ENCODE measurements at places on chromosomes 12 and 14.

GRCh38 chr14:61281948-61282275 lies 774 bp upstream of the TMEM30B start:
- no peak for DNase-seq

GRCh38 chr12:4994622-4995021 lies 49.1 kb upstream of the KCNA5 start:
- no peak for DNase-seq

GRCh38 chr14:99795046-99795445 lies 1.8 kb downstream of the EML1 start:
- DNase-seq, result no peak

GRCh38 chr12:11834104-11834812 lies 184.8 kb downstream of the ETV6 start:
- no peak for DNase-seq

DNA sequence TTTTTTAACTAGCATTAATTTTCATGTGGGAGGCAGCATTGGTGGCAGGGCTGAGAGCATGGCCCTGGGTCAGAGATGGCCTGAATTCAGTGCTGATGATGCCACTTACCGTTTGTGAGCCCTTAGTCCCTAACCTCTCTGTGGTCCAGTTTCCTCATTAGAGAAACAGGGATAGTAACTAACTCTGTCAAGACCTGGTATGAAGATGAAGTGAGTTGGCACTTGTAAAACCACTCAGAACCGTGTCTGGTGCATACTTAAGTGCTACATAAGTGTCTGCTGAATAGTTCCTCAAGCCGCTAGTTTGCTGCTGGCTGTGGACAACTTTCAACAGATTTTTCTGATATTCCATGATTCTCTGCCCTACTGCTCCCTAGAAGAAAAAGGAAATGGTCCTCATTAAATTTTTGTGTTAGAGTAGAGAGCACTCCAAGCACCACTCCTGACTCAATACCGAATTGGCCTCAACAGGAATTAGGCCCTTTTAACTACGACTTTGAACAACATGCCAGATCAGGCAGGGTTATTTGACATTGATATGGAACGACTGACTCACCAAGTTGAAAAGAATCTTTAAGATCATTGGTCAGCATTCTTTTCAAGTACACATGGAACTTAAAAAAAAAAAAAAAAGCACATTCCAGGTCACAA lies 250.2 kb downstream of the ANO2 start:
- no peak for DNase-seq

DNA sequence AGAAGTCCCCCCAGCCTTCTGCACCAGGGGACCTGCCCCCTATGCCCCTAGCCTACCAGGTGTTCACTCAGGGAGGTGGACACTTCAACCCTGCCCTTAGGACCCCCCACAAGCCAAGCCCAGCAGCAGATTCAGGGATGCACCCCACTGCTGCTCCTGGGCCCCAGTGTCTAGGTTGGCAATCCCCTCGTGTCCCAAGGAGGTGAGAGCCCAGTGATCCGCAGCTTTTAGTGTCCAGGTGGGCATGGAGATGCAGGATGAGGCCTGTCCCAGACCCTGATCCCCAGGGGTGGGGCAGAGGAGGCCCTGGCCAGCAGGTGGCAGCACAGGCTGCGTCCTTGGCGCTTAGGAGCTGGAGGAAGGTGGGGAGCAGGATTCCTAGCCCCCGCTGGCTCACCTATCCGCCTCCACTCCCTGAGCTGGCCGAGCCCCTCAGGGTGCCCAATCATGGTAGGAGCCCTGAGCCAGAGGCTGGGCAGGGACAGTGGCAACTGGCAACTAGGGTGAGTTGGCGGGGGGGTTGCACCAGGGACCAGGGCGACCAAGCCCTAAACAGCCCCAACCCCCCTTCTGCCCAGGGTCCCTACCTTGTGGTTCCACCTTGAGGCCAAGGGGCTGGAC lies 4.1 kb downstream of the CKB start:
- peak; percentile 55 for DNase-seq

DNA sequence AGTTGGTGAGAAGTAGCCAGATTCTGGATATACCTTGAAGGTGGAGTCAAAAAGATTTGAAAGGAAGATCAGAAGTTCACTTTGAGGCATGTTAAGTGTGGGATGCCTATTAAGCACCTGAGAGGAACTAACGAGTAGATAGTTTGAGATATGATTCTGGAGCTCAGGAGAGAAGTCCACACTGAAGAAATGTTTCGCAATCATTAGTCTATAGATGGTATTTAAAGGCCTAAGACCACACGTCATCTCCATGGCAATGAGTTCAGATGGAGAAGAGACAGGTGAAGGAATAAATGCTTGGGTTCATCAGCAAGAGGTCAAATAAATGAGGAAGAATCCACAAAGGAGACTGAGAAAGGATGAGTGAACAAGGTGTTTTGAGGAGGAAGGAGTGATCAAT lies 192.9 kb upstream of the NEDD1 start:
- DNase-seq, result no peak

DNA sequence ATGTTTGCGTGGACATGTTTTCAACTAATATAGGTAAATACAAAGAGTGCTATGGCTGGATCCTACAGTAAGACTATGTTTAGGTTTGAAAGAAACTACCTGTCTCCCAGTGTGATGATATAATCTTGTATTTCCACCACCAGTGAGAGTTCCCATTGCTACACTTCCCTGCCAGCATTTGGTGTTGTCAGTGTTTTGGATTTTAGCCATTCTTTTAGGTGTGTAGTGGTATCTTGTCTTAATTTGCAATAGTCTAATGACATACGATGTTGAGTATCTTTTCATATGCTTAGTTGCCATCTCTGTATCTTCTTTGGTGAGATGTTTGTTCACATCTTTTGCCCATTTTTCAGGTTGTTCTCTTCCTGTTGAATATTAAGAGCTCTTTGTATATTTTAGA lies 103.5 kb downstream of the RALGAPA1 start:
- no peak for DNase-seq

DNA sequence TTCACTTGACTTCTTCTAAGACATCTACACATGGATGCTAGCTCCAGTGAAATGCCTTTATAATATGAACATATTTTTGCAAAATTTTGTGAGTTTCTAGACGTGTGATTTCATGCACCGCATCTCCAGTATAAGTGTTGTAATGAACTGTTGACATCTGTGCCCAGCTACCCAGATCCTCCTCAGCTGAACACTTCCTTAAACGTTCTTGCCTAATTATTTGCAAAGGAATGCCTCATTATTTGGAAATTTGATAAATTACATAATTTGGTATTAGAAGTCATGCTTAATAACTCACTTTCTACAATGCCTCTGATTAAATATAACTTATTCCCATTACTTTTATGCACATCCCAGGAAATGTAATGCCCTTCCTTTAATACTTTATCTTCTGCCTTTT lies 14.0 kb downstream of the OR11G2 start:
- no peak for DNase-seq

DNA sequence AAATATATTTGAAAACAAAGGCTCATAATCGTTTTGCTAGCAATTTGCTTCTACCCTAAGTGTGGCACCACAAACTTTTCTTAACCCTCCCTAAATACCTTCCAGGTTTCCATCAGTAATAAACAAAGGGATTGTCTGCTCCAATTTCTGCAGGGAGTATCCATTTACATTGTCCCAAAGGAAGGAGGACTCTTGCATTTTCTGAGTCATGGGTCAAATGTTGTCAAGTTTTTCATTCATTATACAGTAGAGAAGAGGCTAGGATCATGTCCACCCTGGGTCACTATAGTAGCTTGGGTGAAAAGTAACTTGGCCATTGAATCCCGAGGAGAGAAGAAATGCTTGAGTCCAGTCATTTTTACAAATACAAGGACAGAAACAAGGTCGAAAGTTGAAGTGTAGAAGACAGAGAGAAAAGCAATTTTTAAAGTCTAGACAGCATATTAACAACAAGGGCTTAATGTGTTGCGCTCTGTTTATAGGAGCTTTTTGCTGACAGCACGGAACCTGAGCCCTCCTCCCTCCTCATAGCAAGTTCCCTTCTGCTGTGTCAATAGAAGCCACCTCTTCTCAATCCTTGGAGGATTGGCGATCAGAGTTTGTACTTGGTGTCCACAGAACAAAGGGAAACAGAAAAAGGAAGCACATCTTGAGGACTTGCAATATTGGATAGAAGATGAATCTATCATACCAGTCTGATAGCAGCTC lies 53.1 kb downstream of the TMEM30B start:
- DNase-seq, result no peak

- DNase-seq, result no peak
Observed at GRCh38 chr14:91140672-91141071, 26.8 kb downstream of the DGLUCY start.

GRCh38 chr12:6084969-6085450 lies 39.5 kb downstream of the VWF start:
- DNase-seq, result no peak

DNA sequence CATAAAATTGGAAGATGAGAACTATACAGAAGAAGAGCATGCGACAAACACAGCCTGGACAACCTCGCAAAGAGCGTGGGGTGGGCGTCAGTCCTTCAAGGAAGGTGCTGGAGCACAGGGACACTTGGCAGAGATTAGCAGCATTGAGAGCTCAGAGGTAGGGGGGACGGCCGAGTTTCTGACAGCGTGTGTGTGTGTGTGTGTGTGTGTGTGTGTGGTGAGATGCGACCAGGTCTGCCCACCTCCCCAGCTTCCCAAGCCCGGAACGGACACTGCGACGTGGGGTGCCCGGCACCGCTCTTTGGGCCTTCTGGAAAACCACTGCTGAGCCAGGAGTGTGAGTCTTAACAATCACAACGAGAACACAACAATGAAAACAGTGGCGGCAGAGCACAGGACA lies 17.9 kb upstream of the FBXO21 start:
- DNase-seq, result no peak

DNA sequence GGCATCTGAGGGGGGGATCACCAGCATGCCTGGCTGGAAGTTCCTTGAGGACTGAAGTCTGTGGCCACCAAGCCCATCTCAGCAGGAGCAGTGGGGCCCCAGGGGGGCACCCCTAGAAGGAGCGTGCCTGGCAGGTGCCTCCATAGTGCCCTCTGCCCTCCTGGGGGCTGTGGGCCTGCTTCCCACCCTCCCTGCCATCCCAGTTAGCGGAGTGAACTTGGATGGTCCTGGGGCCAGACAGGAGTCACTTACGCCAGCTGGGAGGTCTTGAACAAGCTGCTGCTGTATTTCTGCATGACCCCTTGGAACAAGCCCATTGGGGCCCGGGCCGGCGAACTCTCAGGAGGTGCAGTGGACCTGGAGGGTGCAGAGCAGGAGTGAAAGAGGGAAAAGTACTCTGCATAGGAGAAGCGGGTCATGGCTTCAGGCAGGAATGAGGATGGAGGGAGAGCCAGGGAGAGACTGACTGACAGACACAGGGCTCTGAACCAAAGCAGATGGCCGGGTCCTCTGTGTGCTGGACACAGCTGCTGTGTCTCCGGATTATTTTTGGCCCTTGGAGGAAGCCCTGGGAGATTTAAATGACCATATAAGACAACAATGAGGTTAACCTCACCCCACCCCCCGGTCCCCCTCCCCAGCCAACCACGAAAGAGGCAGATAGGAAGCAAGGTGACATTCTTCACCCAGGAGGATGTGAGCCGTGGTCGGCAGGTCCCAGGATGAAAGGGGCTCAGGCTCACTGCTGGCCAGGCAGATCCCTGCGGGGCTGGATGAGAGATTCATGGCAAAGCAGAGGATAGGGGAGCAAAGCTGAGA lies 19.6 kb downstream of the ASB2 start:
- DNase-seq, result no peak

DNA sequence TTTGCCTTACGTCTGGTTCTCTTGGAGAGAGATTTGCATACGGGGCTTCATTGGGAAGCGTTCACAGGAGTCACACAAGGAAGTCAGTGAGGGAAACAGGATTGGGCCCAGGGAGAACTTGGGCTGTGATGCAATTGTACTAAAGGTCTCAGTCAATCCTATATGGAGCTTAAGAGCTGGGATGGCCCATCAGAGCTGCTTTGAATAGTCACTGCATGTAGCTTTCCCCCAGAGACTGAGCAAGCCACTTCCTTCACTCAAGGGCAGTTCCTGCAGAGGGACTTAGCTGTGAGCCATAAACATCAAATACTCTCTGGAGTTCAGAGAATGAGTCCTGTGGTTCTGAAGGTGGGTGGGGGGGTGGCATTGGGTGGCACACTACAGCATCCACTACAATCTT lies 605.4 kb downstream of the MED13L start:
- no peak for DNase-seq

GRCh38 chr14:77094672-77095284 lies 3.3 kb upstream of the CIPC start:
- peak; percentile 65 for DNase-seq

GRCh38 chr12:45214071-45214470 lies 1.8 kb upstream of the ANO6 start:
- no peak for DNase-seq

DNA sequence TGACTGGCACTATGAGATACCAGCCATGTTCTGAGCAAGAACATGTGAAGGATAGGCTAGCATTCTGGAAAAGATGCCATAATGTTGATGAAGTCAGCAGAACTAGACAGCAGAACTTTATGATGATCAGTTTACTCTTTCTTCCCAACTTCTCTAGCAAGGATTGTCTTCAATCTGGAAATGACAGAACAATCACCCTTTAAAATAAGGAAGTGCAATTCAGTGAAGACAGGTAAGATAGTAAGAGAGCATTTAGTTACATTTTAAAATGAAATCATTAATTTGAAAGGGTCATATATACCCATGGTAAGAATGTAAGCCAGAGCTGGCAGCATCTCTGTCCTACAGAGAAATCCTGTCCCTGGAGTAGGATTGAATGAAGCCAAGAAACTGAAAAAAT lies 66.0 kb upstream of the C12orf71 start:
- no peak for DNase-seq

GRCh38 chr14:98192946-98193345 lies 1079.1 kb downstream of the BCL11B start:
- DNase-seq, result no peak

DNA sequence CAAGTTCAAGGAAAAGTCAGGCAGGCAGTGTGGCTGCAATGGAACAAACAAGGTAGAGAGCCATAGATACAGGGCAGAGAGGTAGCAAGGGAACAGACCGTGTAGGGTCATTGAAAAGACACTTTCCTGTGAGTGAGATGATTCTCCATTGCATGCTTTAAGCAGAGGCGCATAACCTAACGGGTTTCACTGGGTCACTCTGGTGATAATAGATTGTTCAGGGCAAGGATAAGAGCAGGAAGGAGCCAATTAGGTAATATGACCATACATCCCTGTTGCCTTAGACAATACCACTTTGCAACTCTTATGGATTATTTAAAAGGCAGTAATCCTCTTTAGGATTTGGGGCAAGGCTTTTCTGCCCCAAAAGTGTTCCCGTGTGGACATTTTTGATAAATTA lies 214.1 kb downstream of the PTPRO start:
- no peak for DNase-seq

- no peak for DNase-seq
Observed at GRCh38 chr12:75738486-75738885, 227.1 kb upstream of the KRR1 start.

GRCh38 chr12:75172611-75173010 lies 37.0 kb downstream of the KCNC2 start:
- DNase-seq, result no peak

DNA sequence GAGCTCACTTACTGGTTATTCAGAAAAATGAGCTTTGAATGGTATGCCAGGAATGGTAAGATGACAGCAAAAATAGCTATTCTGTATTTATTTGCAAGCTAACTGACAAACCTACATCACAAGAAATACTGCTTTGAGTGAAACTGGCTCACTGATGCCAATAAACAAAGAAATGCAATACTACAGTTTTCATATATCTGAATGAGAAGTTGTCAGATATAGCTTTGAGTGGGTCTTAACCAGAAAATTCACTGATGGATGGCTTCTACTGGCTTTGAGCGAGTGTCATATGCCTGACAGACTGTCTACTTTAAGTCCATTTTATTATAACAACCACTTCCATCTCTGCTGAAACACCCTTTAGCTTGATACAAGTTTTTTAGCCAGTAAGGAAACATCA lies 330.1 kb downstream of the NELL2 start:
- no peak for DNase-seq

Data from activated CD8-positive, alpha-beta memory T cell treated with anti-CD3 and anti-CD28 coated beads for 1 hour (primary cell).